ENCODE measurements at places on chromosomes 7 and 10. TPM values are rescaled to one million over a fixed set of nuclear protein-coding genes. Genes with fewer than 3 reads are reported as not detected.

Gene SORCS1
- 5.8 TPM for total RNA-seq

Gene OR2A2
- total RNA-seq: not detected

Gene FOXK1
- total RNA-seq: 21.4 TPM

Gene FGL2
- 45.5 TPM for total RNA-seq

Gene AKR1C2
- 1.4 TPM for total RNA-seq

Gene CLCN1
- total RNA-seq: not detected

Gene LIPN
- total RNA-seq: not detected

Gene MOGAT3
- total RNA-seq: 3.9 TPM

Gene AMZ1
- 2.4 TPM for total RNA-seq

Gene TDRD1
- total RNA-seq: 0.24 TPM

Gene PSD
- 11.6 TPM for total RNA-seq

Gene CREM
- total RNA-seq: 47.9 TPM

Gene ENO4
- total RNA-seq: 0.72 TPM

Gene SEMA4G
- 0.24 TPM for total RNA-seq

Gene ASAH2
- total RNA-seq: 1.9 TPM

Gene TMEM176A
- 68.1 TPM for total RNA-seq

Gene C1QL3
- 2.9 TPM for total RNA-seq

Gene CYP3A7
- 1.2 TPM for total RNA-seq

Gene FAM237B
- 1.7 TPM for total RNA-seq

Gene AQP1
- 121 TPM for total RNA-seq

Gene NUTM2A
- not detected for total RNA-seq

Gene CDK14
- total RNA-seq: 109 TPM

Gene FAM131B
- total RNA-seq: 7.2 TPM

Gene LLCFC1
- total RNA-seq: not detected

Gene ALOX5
- 19.3 TPM for total RNA-seq

Gene SRGN
- total RNA-seq: 57.1 TPM

Gene ITGB8
- 51.3 TPM for total RNA-seq

Gene VWDE
- 13.0 TPM for total RNA-seq

Gene PRSS37
- 0.72 TPM for total RNA-seq

Gene PRXL2A
- total RNA-seq: 26.5 TPM

Gene PTPN20
- total RNA-seq: 11.1 TPM

Gene SPDYE16
- total RNA-seq: 3.6 TPM

Gene ZCWPW1
- total RNA-seq: 11.8 TPM

Gene KCNMA1
- total RNA-seq: 79.2 TPM

Gene HOXA3
- 0.96 TPM for total RNA-seq

Gene C7orf33
- not detected for total RNA-seq

Gene SPDYE2
- total RNA-seq: 2.6 TPM

Gene ADCYAP1R1
- 0.48 TPM for total RNA-seq

Gene CACNB2
- 16.1 TPM for total RNA-seq

Gene MAP3K8
- 76.6 TPM for total RNA-seq

Gene CEP55
- total RNA-seq: 8.7 TPM

All from umbilical cord (tissue), 2 donors.